ENCODE measurements at places on chromosomes 11 and 22.

DNA sequence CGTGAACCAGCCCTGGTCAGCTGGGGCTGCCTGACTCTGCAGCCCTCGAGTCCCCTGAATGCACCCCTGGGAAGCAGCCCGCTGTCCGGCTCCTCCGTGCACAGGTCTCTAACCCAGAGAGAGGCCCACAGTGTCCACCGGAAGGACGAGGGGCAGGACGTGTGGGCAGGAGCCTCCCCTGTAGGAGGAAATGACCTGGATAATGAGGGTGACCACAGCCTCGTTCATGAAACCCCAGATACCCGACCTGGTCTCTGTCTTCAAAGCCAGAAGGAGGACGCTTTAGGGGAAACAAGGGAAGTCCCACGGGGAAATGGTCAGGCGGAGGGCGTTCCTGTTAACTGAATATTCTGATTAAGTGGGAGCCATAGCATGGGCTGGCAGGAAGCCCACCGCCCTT is 23.3 kb downstream of the LIF start:
- no peak for DNase-seq

DNA sequence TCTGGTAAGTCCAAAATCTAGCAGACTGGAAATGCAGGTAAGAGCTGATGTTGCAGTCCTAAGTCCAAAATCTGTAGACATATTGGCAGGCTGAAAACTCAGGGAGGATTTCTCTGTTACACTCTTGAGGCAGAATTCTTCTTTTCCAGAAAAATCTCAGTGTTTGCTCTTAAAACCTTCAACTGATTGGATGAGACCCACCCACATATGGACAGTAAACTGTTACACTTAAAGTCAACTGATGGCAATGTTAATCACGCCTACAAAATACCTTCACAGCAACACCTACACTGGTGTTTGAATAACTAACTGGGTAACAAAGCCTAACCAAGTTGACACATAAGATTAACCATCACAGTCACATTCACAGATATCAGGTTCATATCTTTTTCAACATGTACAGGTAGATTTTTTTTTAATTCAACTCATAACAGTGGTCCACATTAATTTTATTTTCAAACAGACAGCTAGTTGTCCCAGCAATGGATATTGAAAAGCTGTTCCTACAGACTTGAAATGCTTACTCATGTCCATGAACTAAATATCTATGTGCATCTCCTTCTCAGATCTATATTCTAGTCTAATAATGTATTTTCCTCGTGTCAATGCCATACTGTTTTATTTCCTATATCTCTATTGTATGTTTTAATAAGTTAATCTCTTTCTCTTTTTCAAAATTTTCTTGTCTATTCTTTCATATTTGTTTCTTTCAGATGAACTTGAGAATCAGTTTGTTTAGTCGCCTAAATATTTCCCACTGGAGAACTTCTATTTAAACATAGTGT is 110.1 kb downstream of the TMPRSS5 start:
- DNase-seq: no peak

GRCh38 chr11:70247710-70248072 is 22.8 kb upstream of the PPFIA1 start:
- DNase-seq: no peak

DNA sequence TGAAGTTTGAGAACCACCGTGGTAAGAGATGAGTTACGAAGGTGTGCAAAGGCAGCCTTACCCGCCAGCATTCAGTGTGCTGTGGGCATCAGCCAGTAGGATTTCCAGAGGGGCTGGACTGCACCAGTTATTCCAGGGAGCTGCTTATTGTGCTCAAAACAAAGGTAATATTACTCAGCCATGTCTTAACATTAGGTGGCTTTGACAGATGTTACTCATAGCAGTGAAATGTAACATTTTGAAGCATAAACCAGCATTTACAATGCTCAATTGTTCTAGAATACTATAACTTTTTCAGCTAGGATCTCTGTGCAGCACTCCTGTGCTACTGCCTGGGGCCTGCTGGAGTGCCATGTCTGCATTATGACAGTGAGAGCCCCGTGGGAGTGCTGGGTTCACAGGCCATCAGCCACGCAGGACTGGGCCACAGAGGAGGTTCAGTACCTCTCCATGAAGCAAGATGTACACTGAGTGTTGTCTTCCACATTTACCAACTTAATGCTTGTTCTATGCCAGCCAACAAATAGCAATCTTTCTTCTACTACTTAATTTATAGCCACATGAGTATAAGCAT is 238.1 kb downstream of the CADM1 start:
- no peak for DNase-seq

GRCh38 chr11:112106070-112106469 is 19.4 kb downstream of the SDHD start:
- no peak for DNase-seq

- DNase-seq: no peak
Observed at GRCh38 chr11:128841461-128842072, 25.5 kb downstream of the KCNJ1 start.

DNA sequence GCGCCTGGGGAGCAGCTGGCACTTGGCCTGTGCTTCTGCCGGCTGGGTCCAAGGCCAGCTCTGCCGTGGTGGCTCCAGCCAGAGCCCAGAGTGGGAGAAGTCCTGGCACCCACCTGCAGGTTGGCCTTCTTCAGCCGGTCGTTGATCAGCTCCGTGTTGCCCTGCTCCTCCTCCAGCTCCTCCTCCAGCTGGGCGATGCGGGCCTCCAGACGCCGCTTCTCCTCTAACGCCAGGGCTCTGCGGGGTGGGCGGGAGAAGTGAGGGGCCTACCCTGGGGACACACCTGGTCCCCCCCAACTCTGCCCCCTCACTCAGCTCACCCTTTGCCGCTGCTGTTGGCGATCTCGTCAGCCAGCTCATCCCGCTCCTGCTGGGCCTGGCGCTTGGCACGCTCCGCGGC is 32.6 kb downstream of the APOL1 start:
- DNase-seq: no peak

GRCh38 chr11:62419314-62419929 is 589 bp downstream of the SCGB1A1 start:
- DNase-seq: no peak

GRCh38 chr22:28788601-28789000 is 11.8 kb downstream of the XBP1 start:
- DNase-seq: no peak

GRCh38 chr22:30036656-30037055 is 43.6 kb upstream of the HORMAD2 start:
- no peak for DNase-seq

GRCh38 chr11:72295471-72295870 is 51.5 kb upstream of the PHOX2A start:
- DNase-seq: no peak

DNA sequence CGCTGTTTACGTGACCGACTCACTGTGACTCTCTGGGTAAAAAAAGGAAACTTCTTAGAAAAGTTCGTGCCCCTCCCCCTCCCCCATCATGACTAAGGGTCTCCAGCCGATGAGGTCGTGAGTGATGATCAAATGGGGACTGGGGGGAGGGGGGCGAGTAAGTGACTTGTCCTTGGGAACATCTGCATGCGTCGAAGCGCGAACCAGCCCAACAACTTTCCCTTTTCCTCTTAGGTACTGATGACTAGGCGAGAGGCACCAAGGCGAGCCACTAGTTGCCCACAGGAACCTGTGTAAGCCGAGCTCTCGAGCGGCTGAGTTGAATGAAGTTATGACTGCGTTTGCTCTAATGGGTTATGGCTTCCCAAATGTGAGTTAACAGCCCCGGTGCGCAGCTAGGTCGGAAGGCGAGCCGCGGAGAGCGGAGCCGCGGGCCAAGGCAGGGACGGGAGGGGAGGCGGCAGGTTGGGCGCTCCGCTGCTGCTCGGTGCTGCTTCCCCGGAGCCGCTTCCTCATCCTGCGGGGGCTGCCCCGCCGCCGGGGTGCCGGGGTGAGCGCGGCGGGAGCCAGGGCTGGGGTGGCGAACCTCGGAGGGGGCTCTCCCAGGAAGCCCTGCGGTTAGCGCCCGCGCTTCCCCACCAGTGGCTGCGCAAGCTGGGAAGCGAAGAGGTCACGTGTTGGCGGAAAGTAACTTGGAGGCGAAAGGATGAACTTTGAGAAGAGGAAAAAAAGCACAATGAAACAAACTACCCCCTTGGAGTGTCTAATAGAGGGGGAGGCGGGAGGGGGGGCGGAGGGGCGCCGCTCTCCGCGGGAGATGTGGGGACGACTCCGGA is 22.1 kb upstream of the BDNF start:
- DNase-seq: no peak

GRCh38 chr22:20316844-20317401 is 2.9 kb downstream of the DGCR6L start:
- no peak for DNase-seq

DNA sequence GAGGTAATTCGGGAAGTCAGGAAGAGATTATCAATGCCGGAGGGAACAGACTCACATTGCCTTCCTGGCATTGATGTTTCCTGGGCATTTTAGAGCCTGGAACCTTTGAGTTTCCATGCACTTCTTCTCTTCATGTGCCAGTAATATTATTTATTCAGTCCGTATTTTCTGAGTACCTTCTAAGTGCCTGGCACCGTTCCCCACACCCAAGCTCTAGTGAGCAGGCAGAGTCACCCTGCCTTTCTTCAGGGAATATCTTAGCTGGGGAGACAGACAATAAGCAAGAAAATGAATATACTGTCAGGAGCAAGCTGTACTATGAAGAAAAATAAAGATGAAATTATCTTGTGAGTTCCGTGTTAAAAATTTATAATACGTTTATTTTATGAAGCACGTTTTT is 136.2 kb upstream of the SEZ6L start:
- no peak for DNase-seq

GRCh38 chr11:15248749-15249148 is 134.0 kb downstream of the INSC start:
- no peak for DNase-seq
